ENCODE measurements at places on chromosomes 16 and 17.

DNA sequence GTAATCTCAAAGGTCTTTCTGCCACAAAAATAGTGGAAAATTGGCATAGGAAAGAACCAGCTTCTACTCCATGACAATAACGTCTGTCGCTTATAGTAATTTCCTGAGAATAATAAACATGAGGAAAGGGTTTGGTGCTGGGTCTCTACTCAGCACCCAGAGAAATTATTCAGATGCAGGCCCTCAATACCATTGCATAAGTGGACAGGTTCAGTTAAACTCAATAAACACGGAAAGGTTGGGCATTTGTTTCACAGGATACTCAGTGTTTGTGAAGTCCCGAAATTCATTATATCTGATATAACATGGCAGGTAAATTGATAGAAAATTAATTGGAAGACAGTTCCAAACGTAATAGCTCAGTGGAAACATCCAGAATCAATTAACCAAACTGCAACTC, 254.0 kb downstream of the CNTNAP4 start:
- DNase-seq = no peak

DNA sequence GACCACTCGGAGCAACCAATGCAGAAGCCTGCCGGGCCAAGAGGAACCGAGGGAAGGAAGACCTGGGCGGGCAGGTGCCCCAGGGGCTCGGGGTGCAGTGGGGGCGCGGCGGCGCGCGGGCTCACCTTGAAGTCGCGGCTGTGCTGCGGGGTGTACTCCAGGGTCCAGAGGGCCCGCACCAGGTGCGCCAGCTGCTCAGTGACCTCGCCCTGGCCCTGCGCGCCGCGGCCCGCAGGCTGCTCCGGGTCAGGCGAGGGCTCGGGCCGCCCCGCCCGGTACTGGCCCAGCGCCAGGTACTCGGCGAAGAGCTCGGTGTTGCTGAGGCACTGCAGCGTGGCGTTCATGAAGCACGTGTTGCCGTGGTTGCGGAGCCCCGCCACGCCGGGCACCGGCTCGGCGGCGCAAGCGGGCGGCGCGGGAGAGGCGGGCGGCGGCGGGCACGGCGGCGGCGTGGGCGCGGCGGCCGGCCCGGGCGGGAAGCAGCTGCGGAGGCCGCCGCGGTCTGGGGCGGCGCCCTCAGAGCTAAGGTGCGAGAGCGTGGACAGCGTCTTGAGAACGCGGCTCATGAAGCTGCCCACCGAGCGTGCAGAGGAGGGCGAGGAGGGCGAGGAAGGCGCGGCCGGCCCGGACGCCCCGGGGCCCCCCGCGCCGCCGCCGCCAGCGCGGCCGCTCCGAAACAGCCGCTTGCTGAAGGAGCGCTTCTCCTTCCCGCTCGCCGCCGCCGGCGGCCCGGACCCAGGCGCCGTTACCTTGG, 562 bp downstream of the USP31 start:
- DNase-seq = no peak

- DNase-seq = no peak
Observed at GRCh38 chr16:28057949-28058348, 5.6 kb downstream of the GSG1L start.

GRCh38 chr16:72797621-72798020, 250.3 kb downstream of the ZFHX3 start:
- no peak for DNase-seq
